ENCODE measurements at places on chromosomes 6 and 20. TPM values are rescaled to one million over a fixed set of nuclear protein-coding genes. Genes with fewer than 3 reads are reported as not detected.
A peak's percentile ranks its signal among the peaks of the same experiment; 100 is the strongest.

- DNase-seq: no peak
Observed at GRCh38 chr6:25342802-25343201, 63.6 kb downstream of the CARMIL1 start.

DAAM2 gene
- total RNA-seq: under 0.01 TPM

DNA sequence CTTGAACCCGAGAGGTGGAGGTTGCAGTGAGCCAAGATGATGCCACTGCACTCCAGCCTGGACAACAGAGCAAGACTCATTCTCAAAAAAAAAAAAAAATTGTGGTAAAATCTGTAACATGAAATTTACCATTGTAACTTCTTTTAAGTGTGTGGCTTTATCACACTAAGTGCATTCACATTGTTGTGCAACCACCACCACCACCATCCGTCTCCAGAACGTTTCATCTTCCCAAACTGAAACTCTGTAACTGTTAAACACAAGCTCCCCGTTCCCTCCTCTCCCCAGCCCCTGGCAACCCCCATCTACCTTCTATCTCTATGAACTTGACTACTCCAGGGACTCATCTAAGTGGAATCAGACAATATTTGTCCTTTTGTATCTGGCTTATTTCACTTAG is 29.7 kb downstream of the PDRG1 start:
- no peak for DNase-seq

- DNase-seq: no peak
Observed at GRCh38 chr20:20614391-20614790, 98.1 kb downstream of the RALGAPA2 start.

DNA sequence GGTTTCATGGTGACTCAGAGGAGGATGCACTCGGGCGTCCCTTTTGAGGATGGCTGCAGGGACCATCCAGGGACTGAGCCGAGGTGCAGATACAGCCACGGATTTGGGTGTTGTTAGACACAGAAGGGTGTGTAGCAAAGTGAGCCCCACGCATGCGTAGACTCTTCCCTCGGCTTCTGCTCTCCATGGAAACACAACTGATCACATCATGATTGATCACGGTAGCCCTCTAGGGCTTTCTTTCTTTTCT is 606 bp upstream of the ULBP1 start:
- no peak for DNase-seq

GRCh38 chr6:112036088-112036637 is 17.7 kb upstream of the CCN6 start:
- no peak for DNase-seq

DNA sequence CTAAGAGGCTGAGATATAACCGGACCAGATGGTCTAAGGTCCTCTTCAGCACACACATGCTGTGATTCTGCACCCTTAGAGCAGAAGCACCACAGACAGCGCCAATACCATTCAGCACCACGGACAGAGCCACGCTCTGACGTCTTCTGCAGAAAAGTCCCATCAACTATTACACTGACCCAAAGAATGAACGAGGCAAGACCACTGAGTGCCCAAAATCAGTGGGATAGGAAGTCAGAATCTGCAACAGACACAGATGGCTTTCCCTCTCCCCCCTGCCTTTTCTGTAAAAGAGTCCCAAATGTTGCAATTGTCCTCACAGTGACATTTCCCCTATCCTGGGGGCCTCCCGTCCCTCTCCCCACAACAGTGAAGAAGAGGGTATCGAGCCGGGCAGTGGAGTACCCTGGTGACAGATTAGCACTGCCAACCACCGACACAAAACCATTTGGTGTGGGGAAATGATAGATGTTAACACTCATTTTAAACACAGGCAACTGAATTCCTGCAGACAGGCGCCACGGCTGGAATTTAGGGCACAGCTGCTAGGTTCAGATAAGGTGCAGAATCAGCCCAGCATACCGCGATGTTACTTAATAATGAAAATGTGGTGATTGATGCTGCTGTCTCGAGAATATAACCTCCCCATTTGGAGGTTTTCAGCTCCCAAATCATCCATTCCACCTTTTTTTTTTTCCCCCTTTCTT is 66.6 kb upstream of the CTNNBL1 start:
- DNase-seq: no peak

- DNase-seq: no peak
Observed at GRCh38 chr20:10521068-10521831, 86.1 kb downstream of the SLX4IP start.

- DNase-seq: no peak
Observed at GRCh38 chr20:56631318-56631989, 2.3 kb downstream of the TFAP2C start.

- peak; percentile 20 for DNase-seq
Observed at GRCh38 chr20:19757487-19758132, 448 bp upstream of the RIN2 start.

DNA sequence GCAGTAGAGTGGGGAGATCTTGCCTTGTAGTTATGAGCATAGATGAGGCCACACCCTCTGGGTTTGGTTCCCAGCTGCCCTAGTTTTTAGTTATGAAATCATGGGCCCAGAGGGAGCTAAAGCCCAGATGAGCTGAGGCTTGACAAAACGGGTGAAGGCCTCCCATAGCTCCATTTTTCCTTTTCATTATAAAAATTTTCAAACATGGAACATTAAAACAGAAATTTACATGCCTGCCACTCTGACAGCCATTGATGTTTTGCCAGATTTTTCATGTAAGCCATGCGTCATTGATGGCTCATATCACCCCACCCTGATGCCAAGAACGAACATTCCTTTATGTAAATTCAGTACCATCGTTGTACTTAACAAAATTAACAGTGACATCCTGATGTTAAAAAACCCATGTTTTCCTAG is 67.9 kb downstream of the IGF2R start:
- no peak for DNase-seq

DNA sequence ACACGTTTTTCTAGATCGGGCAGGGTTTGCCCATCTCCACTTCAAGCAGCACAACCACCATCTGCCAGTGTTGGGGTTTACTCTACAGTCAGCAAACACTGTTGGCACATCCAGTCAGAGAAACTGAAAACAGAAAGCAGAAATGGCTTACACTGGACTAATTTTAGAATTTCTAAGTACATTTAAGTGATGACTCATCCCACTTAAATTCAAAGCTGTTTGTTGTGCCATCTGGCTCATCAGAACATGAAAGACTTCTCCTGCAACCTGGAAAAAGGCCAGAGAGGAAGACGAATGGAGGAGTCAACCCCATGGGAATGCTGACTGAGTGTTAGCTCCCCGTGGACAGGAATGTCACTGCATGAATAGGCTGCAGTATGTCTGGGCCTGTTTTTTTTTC is 21.8 kb downstream of the FAM209B start:
- DNase-seq: peak; percentile 57

- peak; percentile 27 for DNase-seq
Observed at GRCh38 chr6:80338201-80338836, 231.8 kb downstream of the BCKDHB start.

GRCh38 chr20:10113746-10114145 is 79.0 kb downstream of the ANKEF1 start:
- DNase-seq: no peak

NKAIN2 gene
- total RNA-seq: not detected

ATP6V1G2 gene
- 4.9 TPM for total RNA-seq

DNA sequence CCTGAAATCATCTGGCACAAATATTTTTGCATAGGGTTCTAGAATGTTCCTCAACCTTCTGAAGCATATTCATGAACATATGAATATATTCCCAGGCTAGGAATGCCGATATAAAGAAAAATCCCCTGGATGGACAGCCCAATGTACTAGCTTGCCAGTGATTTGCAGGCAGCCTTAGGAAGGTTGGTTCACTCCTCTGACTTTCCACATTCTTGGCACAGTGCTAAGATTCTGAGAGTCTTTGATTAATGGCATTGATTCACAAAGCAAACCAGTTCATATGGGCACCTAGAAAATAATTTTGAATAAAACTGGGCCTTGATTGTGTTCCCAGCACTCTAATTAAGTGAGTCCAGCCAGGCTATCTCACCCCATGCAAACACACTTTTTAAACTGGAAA is 56.9 kb upstream of the ENPP4 start:
- no peak for DNase-seq

DNA sequence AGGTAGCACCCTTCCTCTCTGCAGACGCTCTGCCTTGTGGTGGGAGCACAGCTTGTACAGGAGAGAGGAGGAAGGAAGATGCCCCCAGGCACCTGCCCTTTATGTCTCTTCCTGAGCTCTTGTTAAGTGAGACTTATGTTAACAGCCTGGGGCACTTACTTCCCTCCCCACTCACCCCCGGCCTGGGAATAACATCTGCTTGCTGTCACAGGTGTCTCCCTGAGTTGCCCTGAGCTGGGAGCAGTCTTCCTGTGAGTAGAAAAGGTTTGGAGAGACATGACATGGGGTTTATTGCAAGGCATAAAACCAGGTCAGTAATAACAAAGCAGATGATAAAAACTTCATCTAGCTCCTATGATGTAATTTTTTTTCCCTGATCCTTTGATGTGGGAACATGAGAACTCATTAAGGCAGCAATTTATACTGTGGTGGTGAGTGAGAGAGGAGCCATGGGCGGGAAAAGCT is 1.9 kb downstream of the SSTR4 start:
- no peak for DNase-seq

- no peak for DNase-seq
Observed at GRCh38 chr6:158032354-158032733, 50.7 kb downstream of the SYNJ2 start.

DNA sequence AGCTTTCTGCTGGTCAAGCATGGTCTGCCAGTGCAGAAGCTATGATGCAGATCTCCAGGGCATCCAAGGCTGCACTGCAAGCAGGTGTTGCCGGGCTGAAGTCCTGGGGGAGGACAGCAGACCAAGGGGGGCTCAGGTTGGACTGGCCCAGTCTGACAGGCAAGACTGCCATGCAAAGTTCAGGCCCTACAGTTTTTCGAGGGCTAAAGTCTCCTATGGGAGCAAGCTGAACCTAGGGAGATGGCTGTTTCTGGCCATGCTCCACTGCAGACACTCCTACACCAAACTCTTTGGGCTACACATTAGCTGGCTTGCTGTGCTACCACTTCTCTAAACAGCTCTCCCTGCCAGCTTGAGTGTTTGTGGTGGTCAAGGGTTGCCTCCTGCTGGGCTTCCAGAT is 130.0 kb upstream of the SYNCRIP start:
- no peak for DNase-seq

IL20RA gene
- total RNA-seq: not detected

- no peak for DNase-seq
Observed at GRCh38 chr20:24523661-24524060, 54.2 kb downstream of the SYNDIG1 start.

- DNase-seq: no peak
Observed at GRCh38 chr20:47521059-47521808, 19.5 kb downstream of the NCOA3 start.

KLC4 gene
- 13.8 TPM for total RNA-seq

GRCh38 chr6:73523434-73524123 is 2.7 kb upstream of the EEF1A1 start:
- DNase-seq: no peak

DNA sequence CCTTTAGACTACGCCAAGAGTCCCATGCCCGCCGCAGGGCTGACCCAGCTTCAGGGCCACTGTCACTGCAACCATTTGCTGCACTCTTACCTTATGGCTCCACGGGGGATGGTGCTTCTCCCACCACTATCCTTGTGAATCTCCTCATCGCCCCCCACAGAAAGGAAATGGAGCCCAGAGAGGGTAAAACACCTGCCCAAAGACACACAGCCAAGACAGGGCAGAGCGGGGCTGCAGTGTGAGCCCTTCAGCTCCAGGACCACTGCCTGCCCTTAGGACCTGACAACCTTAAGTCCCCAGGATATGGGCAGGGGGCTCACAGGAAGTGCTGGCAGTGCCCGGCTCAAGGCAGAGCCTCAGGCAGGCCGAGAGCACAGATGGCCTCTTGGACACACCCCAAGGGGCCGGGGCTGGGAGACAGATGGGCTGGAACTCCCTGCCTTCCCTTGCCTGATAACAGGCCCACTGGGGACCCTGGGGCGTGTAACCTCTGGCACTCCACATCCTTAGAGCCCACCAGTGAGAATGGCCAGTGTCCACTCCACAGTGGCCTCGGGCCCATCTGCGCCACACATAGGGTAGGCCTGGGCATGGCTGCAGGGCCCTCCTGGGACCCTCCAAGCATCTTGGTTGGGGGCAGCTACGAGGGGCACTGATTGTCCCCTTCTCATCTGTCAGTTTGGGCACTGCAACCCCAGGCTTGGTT is 265.2 kb downstream of the TAF4 start:
- DNase-seq: no peak

- no peak for DNase-seq
Observed at GRCh38 chr20:6953611-6954010, 186.1 kb downstream of the BMP2 start.

TAB2 gene
- 52.0 TPM for total RNA-seq

DNA sequence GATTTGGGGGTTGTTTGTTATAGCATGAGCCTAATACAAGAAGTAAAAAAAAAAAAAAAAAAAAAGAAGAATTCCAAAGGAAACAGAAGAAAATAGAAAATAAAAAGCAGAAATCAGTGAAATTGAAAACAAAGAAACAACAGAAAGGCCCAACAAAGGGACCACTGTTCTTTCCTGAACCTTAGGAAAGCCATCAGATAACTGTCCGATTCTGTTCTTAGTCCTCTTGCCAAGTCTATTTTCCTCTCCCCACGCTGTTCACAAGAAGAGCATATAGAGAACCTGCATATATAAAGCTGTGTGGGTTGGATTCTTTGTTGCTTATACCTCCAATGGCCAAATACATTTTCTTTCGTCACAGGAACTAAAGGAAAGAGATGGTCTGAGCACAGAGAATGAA is 38.0 kb upstream of the IPCEF1 start:
- DNase-seq: no peak

DNA sequence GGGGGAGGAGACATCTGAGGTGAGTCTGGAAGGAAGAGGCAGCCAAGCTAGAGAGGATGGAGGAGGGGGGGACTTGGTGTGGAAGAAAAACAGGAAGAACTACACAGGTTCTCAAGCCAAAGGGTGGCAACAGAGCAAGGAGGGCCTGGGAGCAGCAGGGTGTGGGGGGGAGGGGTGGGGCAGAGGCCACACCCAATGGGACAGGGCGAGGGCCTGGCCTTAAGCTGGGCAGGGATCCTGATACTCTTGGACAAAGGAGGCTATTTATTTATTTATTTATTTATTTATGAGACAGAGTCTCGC is 359.0 kb downstream of the ZFAND3 start:
- DNase-seq: no peak

SAMD5 gene
- total RNA-seq: under 0.01 TPM

GRCh38 chr6:131002661-131002980 is 60.4 kb downstream of the EPB41L2 start:
- DNase-seq: no peak
